ENCODE measurements at places on chromosomes 6 and 20.

GRCh38 chr20:57449398-57450354, 58.5 kb downstream of the RBM38 start:
- no peak for DNase-seq

- no peak for DNase-seq
Observed at GRCh38 chr6:128439627-128440026, 80.8 kb downstream of the PTPRK start.

- DNase-seq: no peak
Observed at GRCh38 chr6:52725535-52726192, 37.6 kb downstream of the GSTA2 start.

GRCh38 chr20:61118429-61119224, 133.4 kb upstream of the CDH4 start:
- no peak for DNase-seq

- no peak for DNase-seq
Observed at GRCh38 chr6:40210628-40211056, 276.4 kb upstream of the MOCS1 start.

- no peak for DNase-seq
Observed at GRCh38 chr20:35743693-35744491, 1.8 kb upstream of the RBM39 start.

DNA sequence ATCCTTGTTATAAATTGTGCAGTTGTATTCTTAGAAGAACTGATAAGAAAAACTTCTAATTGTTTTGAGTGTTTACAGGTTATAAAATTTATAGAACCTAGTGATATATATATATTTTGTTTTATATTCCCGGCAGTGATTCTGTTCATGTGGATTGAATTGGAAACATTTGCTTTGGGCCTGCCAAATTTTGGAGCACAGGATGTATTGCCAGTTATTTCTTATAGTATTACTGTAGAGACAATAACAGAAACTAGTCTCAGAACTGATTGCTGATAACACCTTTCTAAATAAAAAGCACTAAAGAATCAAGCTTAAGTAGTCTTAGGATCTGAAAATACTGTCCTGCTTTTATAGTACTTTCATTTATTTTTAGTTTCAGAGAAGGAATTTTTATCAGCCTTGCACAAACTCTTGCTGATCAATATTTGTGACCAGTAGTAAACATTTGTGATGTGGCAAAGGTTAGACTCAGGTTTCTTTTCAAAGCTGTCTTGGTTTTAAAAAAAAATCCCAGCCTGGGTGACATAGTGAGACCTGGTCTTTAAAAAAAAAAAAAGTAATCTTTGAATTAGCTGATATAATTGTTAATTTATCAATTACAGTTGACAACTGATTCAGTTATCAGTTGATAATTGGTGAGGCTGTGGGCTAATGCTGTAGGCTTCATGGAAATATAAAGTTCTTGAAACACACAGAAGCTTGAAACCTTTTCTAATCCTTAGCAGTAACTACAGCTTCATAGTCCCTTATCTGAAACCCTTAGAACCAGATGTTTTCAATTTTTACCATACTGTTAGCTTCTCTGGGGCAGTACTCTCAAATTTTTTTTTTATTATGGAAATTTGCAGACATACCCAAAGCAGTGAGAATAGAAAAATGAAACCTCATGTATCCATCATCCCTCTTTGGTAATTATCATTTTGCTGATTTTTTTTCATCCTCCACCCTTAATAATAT, 42.4 kb downstream of the RNGTT start:
- DNase-seq: no peak

- no peak for DNase-seq
Observed at GRCh38 chr6:10425975-10426780, 11.3 kb upstream of the TFAP2A start.

DNA sequence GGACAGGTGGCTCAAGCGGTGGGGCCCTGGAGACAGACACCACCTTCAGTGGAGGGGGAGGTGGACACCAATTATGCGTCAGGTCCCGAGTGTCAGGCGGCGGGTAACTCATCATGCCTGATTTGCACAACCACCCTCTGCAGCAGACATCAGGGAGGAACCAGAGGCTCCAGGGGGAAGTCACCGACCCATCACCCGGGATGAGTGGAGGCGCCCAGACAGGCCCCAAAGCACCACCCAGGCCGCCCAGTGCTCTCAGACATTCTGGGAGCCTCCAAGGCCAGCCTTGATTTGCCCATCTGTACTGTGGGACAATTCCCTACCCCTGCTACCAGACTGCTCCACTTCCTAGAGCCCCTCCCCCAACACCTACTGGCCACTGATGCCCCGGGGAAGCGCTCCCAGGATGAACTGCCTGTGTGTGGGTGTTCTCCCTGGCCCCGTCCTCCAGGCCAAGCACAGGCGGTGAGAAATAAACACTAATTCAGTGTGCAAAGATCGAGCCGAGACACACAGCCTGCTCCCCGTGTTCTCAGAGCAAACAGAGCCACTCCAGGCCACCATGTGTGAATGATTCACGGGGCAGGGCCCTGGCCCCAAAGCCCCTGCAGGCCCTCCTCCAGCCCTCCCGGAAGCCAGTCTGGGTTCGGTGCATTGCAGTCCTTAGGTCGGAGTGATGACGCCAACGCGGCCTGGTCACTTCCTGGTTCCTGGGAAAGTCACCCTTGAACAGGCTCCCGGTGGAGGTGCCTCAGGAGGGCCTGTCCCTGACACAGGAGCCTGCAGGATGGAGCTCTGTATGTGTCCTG, 107.2 kb downstream of the ASXL1 start:
- DNase-seq: peak; percentile 86

- DNase-seq: no peak
Observed at GRCh38 chr6:136761227-136761922, 30.9 kb downstream of the MAP3K5 start.

DNA sequence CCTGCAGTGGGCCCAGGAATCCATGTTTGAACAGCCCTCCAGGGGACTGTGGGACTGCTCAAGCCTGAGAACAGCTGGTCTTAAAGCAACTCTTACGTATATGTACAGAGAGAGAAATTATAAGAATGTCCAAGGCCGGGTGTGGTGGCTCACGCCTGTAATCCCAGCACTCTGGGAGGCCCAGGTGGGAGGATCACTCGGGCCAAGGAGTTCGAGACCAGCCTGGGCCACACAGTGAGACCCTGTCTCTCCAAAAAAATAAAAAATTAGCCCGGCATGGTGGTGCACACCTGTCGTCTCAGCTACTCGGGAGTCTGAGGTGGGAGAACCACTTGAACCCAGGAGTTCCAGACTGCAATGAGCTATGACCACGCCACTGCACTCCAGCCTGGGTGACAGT, 134.0 kb downstream of the DTNBP1 start:
- no peak for DNase-seq

GRCh38 chr6:56899311-56899710, 55.6 kb upstream of the BEND6 start:
- DNase-seq: no peak

- no peak for DNase-seq
Observed at GRCh38 chr20:1783245-1783644, 112.0 kb upstream of the SIRPA start.

- DNase-seq: no peak
Observed at GRCh38 chr6:15287670-15288375, 42.0 kb downstream of the JARID2 start.

GRCh38 chr20:57399587-57400155, 8.5 kb downstream of the RBM38 start:
- no peak for DNase-seq

- no peak for DNase-seq
Observed at GRCh38 chr6:81054036-81054435, 698.4 kb downstream of the TENT5A start.

DNA sequence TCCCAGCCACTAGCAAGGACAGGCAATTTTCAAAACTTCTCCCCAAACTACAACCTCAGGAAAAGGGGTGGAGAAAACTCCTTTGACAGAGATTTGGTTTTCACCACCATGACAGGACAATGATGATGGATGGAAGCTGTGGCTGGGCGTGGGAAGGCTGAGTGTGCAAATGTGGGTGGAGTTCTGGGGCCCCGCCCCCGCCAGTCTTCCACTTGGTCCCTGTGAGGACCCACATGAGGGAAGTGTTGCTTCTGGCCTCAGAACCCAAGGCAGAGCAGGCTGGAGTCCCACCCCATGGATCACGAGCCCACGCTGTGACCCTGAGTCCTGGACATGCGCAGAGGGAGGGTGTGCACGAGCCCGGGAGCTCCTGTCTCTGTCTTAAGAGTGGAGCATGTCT, 21.5 kb upstream of the MRGBP start:
- DNase-seq: no peak

DNA sequence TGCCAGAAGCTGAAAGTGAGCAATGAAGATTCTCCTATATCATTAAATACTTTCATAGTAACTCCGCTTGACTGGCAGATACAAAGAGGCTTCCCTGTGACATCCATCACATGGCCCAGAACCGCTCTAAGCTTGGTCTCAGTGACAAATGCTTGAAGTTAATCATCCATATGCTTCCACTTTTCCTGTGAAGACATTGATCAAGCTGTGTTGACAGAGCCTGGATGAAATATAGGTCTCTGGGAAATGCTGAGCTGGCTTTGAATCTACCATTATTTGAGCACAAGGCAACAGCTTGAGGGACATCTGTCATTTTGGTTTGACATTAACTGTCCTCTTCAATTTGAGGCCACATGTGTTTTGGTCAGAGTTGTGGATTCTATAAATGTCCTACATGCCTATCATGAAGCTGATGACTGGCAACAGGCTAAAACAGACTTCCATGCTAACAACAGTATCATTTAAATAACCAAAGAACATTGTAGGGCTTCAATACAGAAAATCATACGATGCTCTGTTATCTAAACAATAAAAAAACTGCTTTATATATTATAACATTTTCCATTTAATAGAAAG, 402.2 kb upstream of the IRAK1BP1 start:
- no peak for DNase-seq

GRCh38 chr6:144912474-144912873, 627.3 kb downstream of the UTRN start:
- DNase-seq: no peak

- no peak for DNase-seq
Observed at GRCh38 chr6:35489066-35489465, 7.8 kb downstream of the TEAD3 start.

- DNase-seq: no peak
Observed at GRCh38 chr6:16766043-16766536, 4.8 kb upstream of the ATXN1 start.

- no peak for DNase-seq
Observed at GRCh38 chr20:4375881-4376280, 345.8 kb upstream of the PRND start.

DNA sequence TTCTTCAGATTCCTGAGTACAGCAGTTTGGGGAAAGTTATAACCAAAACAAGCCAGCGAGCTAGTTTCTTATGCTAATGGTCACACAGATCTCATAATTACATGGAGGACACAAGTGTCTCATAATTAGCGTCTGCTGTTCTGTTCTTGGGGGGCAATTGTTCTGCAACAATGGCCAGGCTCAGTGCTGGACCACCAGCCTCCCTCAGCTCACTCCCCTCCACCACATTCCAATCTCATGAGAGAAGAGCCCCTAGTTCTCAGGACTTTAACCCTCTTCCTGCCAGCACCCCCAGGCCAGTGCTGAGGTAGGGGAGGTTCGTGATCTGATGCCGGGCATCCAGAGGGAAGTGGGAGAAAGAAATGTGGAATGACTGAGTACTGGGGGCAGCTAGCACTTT, 20.2 kb upstream of the TOX2 start:
- no peak for DNase-seq

GRCh38 chr20:24199501-24199900, 210.9 kb upstream of the GGTLC1 start:
- DNase-seq: no peak

DNA sequence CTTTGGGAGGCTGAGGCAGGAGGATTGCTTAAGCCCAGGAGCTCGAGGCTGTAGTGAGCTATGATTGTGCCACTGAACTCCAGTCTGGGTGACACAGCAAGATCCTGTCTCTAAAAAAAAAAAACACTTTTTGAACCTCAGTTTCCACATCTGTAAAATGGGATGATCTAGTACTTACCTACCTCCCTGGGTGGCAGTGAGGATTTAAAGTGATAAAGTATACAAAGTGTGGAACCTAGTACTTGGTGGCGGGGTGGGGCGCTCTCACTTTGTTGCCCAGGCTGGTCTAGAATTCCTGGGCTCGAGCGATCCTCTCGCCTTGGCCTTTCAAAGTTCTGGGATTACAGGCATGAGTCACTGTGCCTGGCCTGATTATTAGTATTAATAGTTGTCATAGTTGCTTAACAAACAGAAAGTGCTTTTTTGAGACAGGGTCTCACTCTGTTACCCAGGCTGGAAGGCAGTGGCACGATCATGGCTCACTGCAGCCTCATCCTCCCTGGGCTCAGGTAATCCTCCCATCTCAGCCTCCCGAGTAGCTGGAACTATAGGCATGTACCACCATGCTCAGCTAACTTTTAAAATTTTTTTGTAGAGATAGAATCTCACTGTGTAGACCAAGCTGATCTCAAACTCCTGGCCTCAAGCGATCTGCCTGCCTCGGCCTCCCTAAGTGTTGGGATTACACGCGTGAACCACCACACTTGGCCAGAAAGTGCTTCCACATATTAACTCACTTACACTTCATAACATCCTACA, 7.0 kb upstream of the PLTP start:
- no peak for DNase-seq

DNA sequence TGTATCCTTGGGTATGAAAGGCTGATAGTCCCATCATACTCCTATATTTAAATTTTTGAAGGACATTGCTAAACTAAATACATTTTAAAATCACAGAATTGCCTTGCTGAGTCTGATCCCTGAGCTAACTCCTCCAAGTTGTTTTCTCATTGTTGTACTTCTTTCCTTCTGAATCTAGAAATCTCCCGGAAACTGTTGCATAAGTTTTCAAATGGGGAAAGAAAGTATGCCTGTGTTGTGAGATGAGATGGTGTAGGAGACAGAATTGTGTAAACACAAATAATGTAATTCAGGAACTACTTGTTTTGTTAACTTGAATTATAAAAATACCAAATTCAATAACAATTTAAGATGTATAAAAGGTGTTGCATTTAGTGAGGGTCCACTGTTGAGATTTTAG, 7.3 kb downstream of the PNRC1 start:
- no peak for DNase-seq

DNA sequence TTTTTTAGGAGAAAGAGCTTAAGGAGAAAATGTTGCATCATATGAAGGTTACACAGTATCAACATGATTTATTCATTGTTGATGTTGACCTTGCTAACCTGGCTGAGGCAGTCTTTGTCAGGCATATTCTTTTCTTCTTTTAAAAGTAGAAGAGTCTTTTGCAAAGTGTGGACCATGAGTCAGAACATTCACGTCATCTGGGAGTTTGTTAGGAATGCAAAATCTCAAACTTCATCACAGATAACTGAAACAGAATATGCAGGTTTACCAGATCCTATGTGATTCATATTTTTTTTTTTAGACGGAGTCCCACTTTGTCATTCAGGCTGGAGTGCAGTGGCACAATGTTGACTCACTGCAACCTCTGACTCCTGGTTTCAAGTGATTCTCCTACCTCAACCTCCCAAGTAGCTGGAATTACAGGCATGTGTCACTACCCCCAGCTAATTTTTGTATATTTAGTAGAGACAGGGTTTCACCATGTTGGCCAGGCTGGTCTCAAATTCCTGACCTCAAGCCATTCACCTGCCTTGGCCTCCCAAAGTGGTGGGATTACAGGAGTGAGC, 530.4 kb upstream of the BTBD3 start:
- DNase-seq: no peak

- DNase-seq: no peak
Observed at GRCh38 chr20:21682521-21682954, 22.9 kb upstream of the PAX1 start.

- DNase-seq: no peak
Observed at GRCh38 chr20:56687061-56687460, 58.0 kb downstream of the TFAP2C start.

All from cardiac septum (tissue), 1 donor.